ENCODE measurements at places on chromosomes 6 and 20.

- no peak for DNase-seq
Observed at GRCh38 chr6:64949257-64949656, 757.8 kb downstream of the EYS start.

- DNase-seq = no peak
Observed at GRCh38 chr6:144277174-144277573, 8.0 kb upstream of the UTRN start.

DNA sequence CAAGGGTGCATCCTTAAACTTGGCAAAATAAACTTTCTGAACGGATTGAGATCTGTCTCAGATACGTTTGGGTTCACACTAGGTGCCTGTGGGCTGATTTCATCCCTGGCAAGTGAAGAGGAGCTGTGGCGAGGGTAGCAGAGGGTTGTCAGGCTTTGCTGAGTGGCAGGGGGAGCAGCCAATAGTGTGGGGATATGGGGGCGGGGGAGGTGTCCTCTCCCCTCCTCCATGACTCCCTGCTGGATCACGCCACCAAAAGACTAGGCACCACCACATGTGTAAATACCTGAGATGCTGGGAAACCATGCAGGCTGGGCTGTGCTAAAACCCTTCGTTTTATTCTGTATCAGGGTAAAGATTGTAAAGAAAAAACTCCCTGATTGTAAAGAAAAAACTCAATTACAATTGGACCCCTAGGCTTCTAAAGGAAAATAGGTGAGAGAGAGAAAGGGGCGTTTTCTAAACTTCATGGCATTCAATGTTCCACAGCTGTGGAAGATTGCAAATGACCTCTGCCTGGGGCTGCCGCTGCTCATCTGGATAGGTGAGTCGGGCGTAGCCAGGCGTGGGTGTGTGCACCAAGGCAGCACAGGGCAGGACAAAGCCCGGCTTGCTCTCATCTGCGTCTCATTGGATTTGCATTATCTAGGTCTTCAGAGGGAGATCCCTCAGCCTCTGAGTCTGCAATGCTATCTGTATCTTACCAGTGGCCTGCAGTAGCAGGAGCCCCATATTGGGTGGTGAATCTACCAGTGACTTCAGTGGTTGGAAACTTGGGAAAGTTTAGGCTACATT is 26.9 kb upstream of the ADTRP start:
- no peak for DNase-seq

DNA sequence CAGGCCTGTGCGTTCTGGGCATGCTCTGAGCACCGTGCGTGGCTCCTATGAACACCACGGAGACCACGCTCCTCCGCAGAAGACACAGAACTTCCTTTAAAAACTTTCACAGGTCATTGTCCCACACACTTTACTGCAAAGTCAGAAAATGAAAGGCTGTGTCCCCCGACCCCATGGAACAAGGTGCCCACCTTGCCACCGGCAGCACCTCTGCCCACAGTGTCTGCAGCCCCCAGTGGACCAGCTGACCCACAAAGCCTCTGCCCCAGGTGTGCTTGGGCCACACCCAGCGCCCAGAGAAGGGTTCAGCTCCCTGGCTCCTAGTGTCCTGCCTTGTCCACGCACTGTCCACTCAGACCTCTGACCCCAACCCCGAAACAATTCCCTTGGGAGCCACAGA is 8.7 kb downstream of the TAF4 start:
- no peak for DNase-seq

DNA sequence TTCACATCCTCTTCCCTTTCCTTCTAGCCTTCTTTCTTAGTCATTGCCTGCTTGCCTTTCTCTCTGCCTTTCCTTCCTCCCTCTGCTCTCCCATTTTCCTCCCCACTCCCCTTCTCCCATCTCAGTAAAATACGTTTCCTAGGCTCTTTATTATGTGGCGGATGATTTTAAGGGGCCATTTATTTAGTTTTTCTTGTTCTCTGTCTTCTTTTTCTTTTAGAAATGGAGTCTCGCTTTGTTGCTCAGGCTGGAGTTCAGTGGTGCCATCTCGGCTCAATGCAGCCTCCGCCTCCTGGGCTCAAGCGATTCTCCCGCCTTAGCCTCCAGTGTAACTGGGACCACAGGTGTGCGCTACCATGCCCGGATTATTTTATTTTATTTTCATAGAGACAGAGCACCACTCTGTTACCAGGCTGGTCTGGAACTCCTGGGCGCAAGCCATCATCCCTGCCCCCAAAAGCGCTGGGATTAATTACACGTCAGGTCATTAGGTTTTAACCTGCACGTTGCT is 1.5 kb downstream of the MTHFD1L start:
- no peak for DNase-seq

DNA sequence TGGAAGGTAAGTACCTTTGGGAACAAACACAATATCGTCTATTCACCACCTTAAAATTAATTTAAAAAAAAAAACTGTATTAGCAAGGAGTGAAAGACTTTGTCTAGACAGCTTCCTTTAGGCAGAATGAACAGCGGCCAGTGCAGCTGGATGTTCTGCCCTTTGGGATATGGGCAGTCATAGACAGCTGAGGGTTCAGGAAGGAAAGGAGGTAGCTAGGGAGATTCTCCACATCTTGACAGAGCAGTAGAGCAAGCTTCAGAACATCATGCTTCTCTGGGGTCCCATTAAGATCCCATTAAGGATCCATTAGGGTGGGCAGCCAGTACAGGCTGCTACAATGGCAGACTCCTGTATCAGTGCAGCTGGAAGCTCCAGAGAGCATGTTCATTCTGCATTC is 46.5 kb upstream of the PLCB4 start:
- DNase-seq = no peak

GRCh38 chr6:125988280-125988679 is 1.9 kb downstream of the TRMT11 start:
- no peak for DNase-seq

- DNase-seq = no peak
Observed at GRCh38 chr6:52221302-52221701, 23.0 kb downstream of the IL17F start.
